ENCODE measurements at places on chromosomes 5 and 9. TPM values are rescaled to one million over a fixed set of nuclear protein-coding genes. Genes with fewer than 3 reads are reported as not detected.

- DNase-seq: no peak
Observed at GRCh38 chr5:71695071-71695470, 24.0 kb upstream of the CARTPT start.

DNA sequence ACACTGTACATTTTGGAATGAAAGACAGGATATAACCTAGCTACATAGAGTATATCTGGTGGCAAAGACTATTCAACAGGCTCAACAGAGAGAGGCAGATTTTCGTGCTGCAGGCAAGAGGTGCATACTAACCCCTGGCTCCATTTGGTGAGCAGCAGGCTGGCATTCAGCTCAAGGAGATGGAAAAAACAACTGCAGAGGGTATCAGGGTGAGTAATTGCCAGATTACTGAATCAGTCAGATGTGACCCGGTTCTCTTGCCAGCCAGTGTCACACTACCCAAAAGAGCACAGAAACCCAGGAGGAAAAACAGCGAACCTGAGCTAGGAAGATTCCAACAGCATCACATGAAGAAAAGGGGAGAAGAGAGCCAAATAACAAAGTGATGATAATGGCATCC lies 130.4 kb upstream of the PRLR start:
- DNase-seq: no peak

C9orf153 gene
- not detected for total RNA-seq

DNA sequence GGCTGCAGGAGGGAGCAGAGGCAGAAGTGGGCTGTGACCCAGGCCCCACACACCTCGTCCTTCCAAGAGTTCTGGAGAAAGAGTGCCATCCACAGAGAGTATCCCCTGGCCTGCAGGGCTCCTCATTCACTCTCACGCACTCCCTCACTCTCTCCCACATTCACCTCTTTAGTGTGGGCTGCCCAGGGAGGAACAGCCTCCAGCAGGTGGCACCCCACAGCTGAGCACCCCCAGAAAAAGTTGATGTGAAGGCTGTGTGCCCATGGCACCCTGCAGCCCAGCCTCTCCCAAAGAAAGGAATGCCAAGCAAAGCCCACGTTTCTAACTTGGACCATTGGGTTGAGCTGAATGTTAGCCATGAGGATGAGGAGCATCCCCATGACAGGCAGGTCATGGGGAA lies 4.5 kb upstream of the SHC3 start:
- DNase-seq: no peak

DNA sequence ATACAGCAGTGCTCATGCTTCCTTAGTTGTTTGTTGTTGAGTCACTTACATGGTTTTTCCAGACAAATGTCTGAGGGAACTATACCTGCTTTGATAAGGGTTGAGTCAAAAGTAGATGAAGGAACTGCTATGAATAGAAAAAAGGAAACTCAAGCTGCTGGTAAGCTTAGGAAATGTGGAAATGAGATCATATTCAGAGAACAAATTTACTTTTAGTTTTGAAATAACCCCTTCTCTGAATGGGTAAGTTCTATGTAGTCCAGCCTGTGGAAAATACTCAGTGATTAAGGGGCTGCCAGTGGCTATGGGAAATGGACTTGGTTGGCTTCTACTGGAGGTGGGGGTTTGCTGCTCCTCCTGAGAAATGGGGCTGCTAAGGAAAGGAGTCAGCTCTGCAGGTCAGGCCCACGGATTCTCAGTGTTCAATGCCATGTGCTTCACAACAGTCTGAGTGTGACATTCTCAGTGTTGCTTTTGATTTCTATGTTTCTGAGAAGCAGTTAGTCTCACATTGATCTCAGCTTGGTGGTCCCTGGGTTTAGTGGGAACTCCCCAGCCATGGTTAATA lies 47.7 kb upstream of the GLRX start:
- peak; percentile 66 for DNase-seq

DNA sequence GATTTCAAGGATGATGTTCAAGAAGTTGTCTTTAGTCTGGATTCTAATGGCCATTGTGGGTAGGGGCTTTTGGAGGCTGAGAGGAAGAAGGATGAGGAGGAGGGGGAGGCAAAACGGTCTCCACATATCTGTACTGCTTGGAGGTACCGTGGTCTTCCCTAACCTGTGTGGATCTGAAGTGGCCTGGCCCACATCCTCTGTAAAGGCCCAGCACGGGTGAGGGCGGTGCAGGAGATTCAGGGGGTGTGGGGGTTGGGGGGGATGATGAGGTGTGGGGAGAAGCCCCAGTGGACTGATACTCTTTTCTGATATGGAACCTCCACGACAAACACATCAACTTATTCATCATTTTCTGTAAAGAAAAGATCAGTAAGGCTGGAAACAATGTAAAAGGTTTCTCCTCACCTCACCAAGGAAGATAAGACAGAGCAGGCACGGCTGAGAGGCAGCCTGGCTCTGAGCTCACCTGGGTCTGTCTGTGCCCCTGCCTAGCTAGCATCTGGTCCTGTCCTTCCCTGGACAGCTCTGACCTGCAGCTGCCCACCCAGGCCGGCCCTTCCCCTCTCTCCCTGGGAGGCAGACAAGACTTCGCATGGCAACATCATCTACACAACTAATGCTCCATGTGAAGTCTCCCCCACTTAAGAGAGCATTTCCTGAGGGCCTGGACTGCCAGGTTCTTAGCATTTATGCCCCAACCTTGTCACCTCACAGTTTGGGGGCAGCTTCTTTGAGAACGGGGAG lies 5.6 kb upstream of the IL3 start:
- DNase-seq: no peak

DNA sequence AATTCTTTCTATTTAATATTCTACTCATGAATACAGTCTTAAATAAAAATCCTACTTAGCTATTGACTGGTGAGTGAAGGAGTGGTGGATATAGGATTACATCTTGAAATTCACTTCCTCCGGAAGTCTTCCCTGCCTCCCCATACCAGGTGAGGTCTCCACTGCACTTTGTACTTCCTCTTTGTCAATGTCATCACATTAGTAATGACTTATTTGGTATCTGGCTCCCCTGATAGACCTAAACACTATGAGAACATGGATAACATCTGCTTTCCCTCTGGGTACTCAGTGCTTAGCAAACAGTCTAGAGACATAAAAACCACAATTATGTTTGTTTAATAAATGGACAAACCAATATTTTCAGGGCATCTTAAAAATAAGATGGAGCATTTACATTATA lies 532.1 kb downstream of the PDE4D start:
- no peak for DNase-seq

DNA sequence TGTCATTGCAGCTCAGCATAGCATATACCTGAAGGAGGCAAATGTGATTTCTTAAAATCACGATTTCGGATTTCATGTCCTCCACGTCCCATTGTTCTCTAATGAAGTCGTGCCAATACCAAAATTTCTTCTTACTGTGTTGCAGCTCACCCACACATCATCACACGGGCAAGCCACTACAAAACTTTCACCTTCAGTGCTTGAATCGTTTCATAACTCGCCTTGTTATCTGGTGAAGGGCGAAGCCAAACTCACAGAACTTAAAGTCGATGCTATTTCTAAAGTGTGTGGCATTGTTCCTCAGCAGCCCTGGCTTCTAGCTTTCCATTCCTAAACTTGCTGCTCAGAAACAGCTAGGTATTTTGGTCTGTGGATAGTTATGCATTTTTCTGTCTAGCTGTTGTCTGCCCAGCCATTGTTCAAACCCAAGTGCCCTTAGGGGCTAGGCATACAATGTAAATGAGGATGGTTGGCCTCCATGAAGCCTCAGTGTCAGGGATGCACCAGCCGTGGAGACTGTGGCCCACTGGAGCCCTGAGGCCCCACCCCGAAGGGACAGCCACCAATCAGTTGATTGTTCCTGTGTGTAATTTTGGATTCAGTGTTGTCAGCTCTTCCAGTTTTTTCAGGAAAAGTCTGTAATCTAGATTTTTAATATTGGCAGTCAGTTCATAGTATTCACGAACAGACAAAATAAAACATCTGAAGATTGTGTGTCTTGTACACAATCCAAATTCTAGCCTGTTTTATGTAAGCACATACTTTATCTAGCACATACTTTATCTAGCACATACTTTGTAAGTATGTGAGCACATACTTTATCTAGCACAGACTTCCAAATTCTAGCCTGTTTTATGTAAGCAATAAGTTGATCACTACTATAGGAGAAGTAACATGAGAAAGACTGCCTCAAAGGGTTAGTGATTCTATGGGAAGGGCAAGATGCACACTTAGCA lies 112.8 kb downstream of the DAPK1 start:
- DNase-seq: no peak

DNA sequence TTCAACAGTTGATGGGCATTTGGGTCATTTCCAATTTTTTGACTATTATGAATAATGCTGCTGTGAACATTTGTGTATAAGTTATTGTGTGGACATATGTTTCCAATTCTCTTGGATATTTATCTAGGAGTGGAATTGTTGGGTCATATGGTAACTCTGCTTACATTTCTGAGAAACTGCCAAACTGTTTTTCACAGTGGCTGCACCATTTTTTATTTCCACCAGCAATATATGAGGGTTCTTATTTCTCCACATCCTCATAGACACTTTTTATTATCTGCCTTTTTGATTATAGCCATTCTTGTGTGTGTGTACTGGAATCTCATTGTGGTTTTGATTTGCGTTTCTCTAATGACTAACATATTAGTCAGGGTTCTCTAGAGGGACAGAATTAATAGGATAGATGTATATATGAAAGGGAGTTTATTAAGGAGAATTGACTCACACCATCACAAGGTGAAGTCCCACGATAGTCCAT lies 14.7 kb upstream of the MED27 start:
- DNase-seq: peak; percentile 65

DNA sequence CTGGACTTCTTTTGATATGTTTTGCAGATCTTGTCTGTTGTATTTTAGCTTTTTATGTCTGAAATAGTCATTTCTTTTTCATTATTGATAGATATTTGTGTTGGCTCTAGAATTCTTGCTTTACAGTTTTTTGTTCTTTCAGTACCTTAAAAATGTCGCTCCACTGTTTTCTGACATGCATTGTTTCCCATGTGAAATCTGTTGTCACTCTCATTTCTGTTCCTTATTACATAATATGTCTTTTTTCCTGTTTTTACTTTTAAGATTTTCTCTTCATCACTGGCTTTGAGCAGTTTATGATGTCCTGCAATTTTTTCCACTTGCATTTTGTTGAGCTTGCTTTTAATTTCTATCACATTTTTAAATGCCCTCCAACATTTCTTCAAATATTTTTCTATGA lies 270.4 kb upstream of the TARS1 start:
- peak; percentile 31 for DNase-seq

- DNase-seq: no peak
Observed at GRCh38 chr5:109558952-109559351, 130.8 kb upstream of the MAN2A1 start.

- DNase-seq: no peak
Observed at GRCh38 chr5:171131497-171131896, 177.6 kb upstream of the TLX3 start.

Data from GM23248 (cell line).